ENCODE measurements at places on chromosomes 6 and 20.
A peak's percentile ranks its signal among the peaks of the same experiment; 100 is the strongest.

DNA sequence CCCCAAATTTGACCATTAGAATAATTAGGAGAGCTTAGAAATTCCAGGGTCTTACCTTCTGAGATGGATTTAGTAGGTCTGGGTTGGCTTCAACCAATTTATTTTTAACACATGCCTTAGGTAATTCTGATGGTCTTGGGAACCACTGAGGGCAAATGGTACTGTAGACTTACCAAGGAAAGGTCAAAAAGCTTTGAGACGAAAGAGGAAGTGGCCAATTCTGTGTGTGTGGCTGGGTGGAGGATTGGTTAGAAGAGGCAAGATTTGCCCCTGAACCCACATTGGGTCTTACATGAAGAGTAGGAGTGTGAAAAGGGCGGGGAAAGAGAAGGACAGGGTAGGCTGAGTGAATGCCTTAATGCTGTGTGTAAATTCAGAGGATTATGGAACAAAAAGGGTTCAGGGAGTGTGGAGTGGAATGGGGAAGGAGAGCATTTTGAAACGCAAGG lies 2.7 kb downstream of the ITCH start:
- DNase-seq = no peak

DNA sequence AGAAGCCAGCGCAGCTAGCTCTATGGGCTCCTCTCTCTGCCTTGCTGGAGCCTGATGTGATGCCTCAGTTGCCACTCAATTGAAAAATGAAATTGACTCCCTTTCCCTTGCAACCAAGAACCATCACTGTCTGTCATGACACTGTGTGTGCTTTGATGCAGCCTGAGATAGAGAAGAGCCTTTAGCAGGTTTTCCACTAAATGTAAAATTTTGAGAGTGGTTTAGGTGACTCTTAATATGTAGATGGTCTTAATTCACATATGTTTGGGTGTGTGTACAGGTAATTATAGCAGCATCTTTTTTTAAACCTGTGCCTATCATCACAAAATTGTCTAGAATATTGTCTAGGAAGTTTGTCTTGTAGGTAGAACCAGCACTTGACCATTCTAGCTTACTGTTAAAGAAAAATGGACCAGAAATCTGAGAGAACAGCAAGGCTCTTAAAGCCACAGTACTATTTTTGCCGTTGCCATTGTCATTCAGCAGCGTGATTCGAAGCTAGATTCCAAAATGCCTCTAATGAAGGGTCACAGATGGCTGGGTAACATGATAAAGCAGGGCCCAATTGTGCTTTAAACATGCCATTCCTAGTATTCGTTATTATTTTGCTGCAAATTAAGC lies 1.3 kb downstream of the ARFGEF3 start:
- no peak for DNase-seq

GRCh38 chr6:33771146-33772081 lies 17.5 kb downstream of the LEMD2 start:
- DNase-seq = peak; percentile 44

DNA sequence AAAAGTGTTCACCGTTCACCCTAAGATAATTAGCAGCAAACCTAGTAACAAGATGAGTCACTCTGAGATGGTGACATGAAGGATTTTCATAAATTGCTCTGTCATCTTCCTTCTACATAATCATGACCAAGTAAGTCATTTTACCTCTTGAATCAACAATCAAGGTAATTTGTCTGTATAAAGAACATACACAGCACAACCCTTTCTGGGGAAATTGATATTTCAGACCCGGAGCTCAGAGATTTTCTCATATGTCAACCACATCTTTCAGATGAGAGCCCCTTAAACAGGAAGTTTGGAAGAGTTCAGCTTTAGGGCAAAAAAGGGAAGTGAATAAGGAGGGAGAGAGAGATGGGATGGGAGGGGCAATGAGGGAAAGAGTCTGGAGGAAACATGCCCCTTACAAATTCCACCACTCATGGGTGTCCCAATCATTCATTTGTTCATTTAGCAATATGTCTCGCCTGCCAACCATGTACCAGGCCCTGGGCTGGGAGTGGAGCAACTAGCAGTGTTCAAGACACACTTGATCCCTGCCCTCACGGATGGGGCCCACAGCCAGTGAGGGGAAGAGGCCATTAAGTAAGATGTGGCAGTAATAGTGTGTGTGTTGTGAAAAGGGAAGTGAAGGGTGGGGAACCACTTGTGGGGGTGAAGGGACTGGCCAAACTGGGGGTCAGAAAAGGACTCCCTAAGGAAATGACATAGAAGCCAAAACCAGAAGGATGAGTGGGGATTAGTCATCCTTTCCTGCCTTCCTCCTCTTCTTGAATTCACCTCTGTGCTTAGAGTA lies 190.9 kb downstream of the MAFB start:
- no peak for DNase-seq

GRCh38 chr6:7050004-7050403 lies 57.8 kb upstream of the RREB1 start:
- DNase-seq = no peak

DNA sequence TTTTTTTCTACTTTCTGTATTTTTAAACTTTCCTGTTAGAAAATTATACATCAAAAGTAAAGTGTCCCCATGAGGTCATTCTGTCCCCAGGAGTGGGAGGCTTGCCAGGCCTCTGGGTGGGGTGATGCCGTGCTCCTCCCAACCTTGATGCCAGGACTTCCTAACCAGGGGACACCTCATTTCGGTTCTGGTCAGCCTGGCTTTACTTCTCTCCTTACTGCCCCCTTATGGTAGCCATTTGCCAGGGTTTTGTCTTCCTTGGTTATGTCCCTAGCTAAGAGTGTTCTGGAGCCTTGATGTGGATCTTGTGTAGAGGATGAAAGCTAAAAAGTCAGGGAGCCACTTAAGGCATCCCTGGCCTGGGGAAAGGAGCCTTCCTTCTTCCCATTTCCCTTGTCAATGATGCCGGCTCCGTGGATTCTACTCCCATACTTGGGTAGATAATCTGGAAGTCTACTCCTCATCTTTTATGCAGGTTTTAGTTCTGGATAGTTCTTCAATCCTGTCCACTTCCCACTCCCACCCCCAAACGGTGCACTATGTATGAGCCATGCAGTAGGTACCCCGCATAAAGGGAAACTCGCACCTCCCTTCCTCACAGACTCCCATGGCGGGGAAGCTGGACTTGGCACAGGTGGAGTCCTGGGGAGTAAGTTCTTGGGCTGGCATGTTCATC lies 164.1 kb upstream of the SALL4 start:
- DNase-seq = no peak

GRCh38 chr6:92174398-92175073 lies 1244.8 kb downstream of the EPHA7 start:
- no peak for DNase-seq

DNA sequence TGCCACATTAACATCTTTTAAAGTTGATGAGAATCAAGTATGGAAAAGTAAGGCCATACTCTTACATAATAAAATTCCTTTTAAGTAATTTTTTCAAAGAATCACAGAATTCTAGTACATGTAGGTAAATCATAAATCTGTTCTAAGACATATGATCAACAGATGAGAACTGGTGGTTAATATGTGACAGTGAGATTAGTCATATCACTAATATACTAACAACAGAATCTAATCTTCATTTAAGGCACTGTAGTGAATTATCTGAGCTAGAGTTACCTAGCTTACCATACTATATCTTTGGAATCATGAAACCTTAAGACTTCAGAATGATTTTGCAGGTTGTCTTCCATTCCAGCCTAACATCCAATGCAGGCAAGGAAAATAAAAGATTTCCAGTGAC lies 11.6 kb downstream of the PLN start:
- no peak for DNase-seq

DNA sequence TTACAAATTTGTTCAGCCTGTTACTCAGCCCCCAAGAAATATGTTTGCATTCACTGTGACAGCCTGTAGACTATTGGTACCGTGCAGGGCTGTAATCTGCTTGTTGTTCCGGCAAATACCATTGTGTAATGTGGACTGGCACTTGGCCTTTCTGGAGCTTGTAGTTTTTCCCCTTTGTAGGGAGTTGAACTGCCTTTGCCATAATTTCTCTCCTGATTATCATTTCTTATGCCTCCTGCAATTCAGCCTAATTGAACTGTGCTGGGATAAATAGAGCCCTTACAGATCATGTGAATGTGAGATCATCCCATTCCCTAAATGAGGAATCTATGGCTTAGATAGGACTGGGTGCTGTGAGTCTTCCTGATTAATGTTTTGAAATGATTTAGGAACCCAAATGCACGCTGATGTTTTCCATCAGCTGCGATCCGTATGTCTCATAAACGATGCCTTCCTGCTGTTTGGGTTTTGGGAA lies 185.1 kb downstream of the JARID2 start:
- DNase-seq = no peak

- DNase-seq = no peak
Observed at GRCh38 chr6:55250400-55250799, 76.1 kb downstream of the HCRTR2 start.

- no peak for DNase-seq
Observed at GRCh38 chr6:137162692-137163306, 10.6 kb downstream of the IL22RA2 start.

DNA sequence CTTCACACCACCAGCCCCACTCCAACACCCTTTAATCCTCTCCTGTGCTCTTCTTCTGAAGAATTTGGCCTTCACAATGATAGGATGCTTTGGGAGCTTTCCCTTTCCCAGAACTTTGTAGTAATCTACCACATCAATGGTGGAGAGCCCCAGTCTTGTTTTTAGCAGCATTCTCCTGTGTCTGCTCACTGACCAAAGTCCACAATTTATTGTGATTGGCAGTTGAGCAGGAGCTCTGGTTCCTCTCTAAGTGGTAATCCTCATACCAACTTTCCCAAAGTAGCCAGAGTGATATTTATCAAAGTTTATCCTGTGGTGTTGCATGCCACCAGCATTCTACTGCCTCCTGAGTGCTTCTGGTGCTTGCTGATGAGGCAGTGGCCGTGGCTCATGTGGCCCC lies 29.0 kb upstream of the OPN5 start:
- no peak for DNase-seq

DNA sequence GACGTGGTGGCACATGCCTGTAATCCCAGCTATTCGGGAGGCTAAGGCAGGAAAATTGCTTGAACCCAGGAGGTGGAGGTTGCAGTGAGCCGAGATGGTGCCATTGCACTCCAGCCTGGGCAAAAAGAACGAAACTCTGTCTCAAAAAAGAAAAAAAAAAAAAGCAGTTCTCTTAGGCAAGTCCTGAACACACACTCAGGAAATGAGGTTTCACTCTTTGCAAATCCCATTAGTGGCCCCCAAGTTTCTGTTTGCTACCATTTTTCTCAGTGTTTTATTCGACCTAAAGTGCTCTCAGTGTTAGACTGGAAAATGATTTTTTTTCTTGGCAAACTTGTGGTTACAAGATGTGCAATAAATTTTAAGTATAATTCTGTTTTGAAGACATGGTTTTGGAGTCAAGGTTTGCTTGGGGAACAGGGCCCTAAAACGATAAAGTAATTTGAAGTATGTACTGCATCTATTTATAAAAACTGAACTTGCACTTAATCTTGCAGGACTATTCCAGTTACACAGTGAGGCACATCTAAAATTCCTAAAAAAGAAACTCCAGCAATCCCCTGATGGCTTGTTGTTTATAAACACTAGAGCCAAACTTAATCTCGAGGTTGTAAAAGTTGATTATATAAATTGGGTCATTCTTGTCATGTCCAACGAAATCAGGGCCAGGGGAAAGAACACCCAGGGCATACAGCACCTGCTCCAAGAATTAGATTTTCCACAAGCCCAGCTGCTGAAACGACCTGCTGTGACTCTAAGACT lies 42.6 kb downstream of the MAP1LC3A start:
- no peak for DNase-seq

DNA sequence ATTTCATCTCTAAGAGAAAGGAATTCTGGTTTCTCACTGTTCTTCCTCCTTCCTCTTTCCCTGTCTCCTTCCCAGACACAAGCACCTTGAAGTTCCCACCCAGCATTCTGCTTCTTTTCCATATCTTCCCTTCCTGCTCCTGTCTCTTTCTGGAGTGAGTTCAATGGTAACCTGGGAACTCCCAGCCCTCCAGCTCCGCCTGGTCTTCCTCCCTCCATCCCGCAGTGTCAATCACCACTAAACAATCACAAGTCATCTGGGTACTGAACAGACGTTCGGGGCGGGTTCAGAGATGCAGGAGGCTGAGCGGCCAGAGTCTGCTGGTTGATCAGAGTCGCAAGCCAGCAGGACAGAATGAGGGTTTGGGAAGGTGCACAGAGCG lies 7.7 kb downstream of the TTBK1 start:
- no peak for DNase-seq

GRCh38 chr6:71510057-71510713 lies 221.6 kb downstream of the OGFRL1 start:
- DNase-seq = no peak

GRCh38 chr6:93784794-93785693 lies 365.7 kb upstream of the EPHA7 start:
- no peak for DNase-seq

DNA sequence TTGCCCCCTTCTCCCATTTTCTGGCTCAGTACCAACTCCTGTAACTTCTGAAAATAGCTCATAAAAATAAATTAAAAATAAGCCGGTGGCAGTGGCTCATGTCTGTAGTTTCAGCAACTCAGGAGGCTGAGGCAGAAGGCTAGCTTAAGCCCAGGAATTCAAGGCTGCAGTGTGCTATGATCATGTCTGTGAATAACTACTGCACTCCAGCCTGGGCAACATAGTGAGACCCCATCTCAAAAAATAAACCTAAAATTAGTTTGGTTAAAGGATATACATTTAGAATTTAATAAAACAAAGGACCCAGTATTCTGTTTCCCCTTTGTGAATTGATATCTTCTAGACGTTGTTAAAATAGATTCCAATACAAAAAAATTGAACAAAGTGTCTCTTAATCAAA lies 10.5 kb downstream of the PRDM13 start:
- DNase-seq = no peak

DNA sequence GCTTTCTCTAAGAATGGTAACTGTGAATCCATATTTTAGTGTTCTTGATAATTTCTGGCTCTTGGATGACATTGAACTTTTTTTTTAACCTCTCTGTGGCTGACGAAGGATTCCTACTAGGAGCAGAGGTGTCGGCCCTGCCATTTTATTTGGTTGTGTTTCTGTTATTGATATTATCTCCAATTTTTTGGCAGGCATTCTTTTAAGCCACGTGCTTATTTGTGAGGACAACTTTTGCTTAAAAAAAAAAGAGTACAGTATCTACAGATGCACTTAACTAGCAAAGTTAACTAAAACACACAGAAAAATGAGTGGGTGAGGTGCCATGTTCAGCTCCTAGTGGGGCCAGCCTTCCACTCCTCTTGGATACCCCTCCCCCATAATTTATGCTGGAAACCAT lies 1.1 kb downstream of the FANCE start:
- no peak for DNase-seq
